T-helper 1 cell (primary cell): ENCODE measurements at places on chromosomes 3 and 15.

DNA sequence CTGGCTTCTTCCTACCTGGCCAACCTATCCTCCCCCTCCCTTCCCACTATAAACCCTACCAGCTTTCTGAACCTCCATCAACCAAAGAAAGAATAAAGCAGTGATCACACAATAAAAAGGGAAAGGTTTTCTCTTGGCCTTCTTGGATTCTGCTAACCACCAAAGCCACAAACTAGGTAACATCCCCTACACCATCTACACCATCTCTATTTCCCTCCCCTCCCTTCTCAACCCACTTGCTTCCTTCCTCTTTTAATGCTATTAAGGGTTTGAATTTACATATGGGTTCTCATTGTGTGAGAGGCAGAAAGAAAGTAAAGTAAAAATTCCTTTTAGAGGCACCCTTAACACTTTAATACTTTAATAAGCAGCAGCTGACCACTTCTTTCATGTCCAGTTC, 25.8 kb upstream of the RSL24D1 start:
- no peak for DNase-seq

DNA sequence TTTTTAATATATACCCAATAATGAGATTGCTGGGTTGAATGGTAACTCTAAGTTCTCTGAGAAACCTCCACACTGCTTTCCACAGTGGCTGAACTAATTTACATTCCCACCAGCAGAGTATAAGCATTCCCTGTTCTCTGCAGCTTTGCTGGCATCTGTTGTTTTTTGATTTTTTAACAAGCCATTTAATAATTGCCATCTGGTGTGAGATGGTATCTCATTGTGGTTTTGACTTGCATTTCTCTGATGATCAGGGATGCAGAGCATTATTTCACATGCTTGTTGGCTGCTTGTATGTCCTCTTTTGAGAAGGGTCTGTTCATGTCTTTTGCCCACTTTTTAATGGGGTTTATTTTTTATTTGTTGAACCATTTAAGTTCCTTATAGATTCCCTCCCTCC, 75.0 kb upstream of the EPHB3 start:
- no peak for DNase-seq

GRCh38 chr3:177883957-177884356, 652.3 kb upstream of the KCNMB2 start:
- no peak for DNase-seq

GRCh38 chr3:25056803-25057351, 371.2 kb upstream of the RARB start:
- no peak for DNase-seq

- no peak for DNase-seq
Measured at GRCh38 chr3:46677411-46677726, 16.1 kb downstream of the ALS2CL start.

DNA sequence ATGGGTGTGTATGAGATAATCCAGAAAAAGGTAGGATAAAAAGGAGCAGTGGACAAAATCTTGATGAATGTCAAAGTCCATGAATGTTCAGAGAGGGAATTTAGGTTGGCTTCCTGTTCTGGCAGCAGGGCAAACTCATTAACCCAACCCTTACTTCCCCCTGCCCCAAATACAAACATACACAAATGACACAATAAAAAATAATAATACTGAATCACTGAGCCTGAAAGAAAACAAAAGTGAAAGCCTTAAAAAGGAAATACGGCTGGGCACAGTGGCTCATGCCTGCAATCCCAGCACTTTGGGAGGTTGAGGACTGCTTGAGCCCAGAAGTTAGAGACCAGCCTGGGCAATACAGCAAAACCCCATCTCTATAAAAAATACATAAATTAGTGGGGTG, 62.9 kb downstream of the GPR176 start:
- no peak for DNase-seq

DNA sequence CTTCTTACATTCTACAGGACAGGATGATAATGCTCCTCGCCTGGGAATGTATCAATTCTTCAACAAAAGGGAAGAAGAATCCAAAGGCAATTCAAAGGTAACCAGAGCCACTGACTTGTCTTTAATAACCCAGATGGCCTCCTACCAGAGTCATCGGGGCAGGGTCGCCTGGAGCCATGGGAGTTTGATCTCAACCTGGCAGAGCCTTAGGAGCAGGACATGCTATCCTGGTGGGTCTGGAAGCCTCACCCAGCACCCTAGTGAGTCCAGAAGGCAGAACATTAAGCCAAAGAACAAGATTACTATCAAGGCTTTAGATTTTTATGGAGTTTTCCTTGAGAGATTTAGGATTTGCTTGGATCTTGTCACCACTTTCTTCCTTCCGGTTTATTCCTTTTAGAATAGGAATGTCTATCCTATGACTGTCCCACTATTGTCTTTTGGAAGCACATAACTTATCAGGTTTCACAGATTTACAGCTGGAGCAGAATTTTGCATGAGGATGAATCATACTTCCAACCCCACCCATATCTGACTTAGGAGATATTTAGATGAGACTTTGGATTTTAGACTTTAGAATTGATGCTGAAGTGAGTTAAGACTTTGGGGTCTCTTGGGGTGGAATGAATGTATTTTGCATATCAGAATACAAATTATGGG, 330.3 kb upstream of the GOLIM4 start:
- no peak for DNase-seq
